ENCODE measurements at places on chromosomes 6 and 20. TPM values are rescaled to one million over a fixed set of nuclear protein-coding genes. Genes with fewer than 3 reads are reported as not detected.

Gene FAM209B
- not detected for total RNA-seq

Gene SPATS1
- not detected for total RNA-seq

Gene MROH8
- total RNA-seq: 11.1 TPM

Gene SNAP91
- total RNA-seq: 1.8 TPM

Gene PLG
- not detected for total RNA-seq

Gene SOX18
- 5.5 TPM for total RNA-seq

Gene CEBPB
- total RNA-seq: 104 TPM

Gene TBC1D20
- 42.9 TPM for total RNA-seq

Gene PRND
- 5.8 TPM for total RNA-seq

Gene FAM217A
- total RNA-seq: not detected

Gene FABP7
- not detected for total RNA-seq

Gene IL20RA
- total RNA-seq: 1.5 TPM

Gene LST1
- total RNA-seq: 1.7 TPM

Gene PACRG
- 6.9 TPM for total RNA-seq

Gene SYNDIG1
- total RNA-seq: 0.27 TPM

Gene RPS18
- 3,959 TPM for total RNA-seq

Gene PMEPA1
- total RNA-seq: 23.3 TPM

Gene MAK
- total RNA-seq: 0.36 TPM

Gene WFDC10B
- not detected for total RNA-seq

DNA sequence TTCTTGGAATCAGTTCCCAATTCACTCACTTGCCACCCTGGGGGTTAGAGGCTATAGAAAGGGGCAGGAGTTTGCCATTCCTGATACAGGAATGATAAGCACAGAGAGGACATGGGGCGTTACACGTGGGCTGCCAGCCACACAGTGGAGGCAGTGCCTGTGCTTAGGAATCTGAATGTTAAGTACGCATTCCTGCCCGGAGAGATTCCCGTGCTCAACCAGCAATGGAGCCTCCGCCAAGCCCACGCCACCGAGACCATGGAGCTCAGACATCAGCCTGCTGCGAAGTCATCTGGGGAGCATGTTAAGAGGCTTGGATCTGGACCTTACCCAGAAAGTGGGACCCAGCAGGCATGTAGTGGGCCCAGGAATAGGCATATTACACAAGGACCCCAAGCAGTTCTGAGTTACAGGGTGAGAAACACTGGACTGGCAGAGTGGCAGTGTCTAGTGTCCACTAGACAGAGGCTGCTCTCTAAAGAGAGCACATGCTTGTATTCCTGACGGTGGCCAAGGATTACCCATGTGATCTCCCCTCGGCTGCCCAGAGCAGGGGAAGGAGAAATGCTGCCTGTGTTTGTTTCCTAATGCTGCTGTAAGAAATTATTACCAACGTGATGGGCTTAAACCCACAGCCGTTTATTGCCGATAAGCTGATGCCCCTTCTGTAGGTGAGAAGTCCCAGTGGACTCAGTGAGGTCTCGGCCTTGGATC, 138.2 kb downstream of the BMP7 start:
- H3K4me3 ChIP-seq: no peak overlapping the region
- no peaks in the 10 kb centered on the region for H3K36me3 ChIP-seq
- no peaks in the 10 kb centered on the region for H3K27me3 ChIP-seq
- no peak overlapping the region for H3K27ac ChIP-seq
- no peaks in the 10 kb centered on the region for H3K4me1 ChIP-seq

- H3K36me3 ChIP-seq: no peaks in the 10 kb centered on the region
- H3K4me1 ChIP-seq: no peaks in the 10 kb centered on the region
- peak overlapping the region; percentile 60 for H3K27ac ChIP-seq
- DNase-seq: no peak
- H3K27me3 ChIP-seq: no peaks in the 10 kb centered on the region
Measured at GRCh38 chr6:33029328-33030184, 20.2 kb upstream of the HLA-DOA start.

GRCh38 chr20:10466325-10466724, 31.2 kb downstream of the SLX4IP start:
- H3K4me3 ChIP-seq: no peak overlapping the region
- H3K4me1 ChIP-seq: peaks cover 20% of the 10 kb centered on the region
- DNase-seq: no peak
- no peaks in the 10 kb centered on the region for H3K27me3 ChIP-seq
- peak overlapping the region; percentile 60 for H3K27ac ChIP-seq
- H3K36me3 ChIP-seq: no peaks in the 10 kb centered on the region

- H3K27me3 ChIP-seq: no peaks in the 10 kb centered on the region
- no peak overlapping the region for H3K4me3 ChIP-seq
- no peak for DNase-seq
- H3K36me3 ChIP-seq: no peaks in the 10 kb centered on the region
Measured at GRCh38 chr20:43554369-43554768, 4.5 kb upstream of the SGK2 start.

- no peak overlapping the region for H3K27ac ChIP-seq
- no peak for DNase-seq
- H3K4me3 ChIP-seq: no peak overlapping the region
- no peaks in the 10 kb centered on the region for H3K4me1 ChIP-seq
Measured at GRCh38 chr20:33172781-33173180, 4.8 kb downstream of the BPIFA2 start.

DNA sequence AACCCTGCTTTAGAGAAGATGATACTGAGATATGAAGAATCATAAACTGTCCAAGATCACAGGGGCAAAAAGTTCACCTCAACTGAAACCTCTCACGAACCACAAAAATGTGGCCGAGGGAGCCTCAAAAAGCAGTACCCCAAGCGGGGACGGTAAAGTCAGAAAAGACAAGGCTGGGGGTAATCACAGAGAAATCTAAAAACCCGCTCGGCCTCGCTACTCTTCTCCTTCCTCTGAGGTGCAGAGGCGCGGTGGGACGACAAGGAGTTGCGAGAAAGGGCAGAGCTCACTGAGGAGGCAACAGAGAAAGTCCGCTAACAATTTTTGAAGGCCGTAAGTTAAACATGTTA, 356 bp upstream of the IRAK1BP1 start:
- H3K4me1 ChIP-seq: peaks cover 6% of the 10 kb centered on the region
- peak overlapping the region; percentile 65 for H3K4me3 ChIP-seq
- H3K36me3 ChIP-seq: no peaks in the 10 kb centered on the region
- no peaks in the 10 kb centered on the region for H3K27me3 ChIP-seq
- peak overlapping the region; percentile 39 for H3K27ac ChIP-seq

GRCh38 chr20:34573541-34574300, 15.2 kb downstream of the MAP1LC3A start:
- H3K27me3 ChIP-seq: no peaks in the 10 kb centered on the region
- H3K36me3 ChIP-seq: peaks cover 44% of the 10 kb centered on the region
- peak; percentile 46 for DNase-seq
- no peak overlapping the region for H3K4me3 ChIP-seq
- H3K27ac ChIP-seq: no peak overlapping the region
- H3K4me1 ChIP-seq: no peaks in the 10 kb centered on the region

GRCh38 chr6:167567142-167568033, 242.5 kb downstream of the TTLL2 start:
- H3K36me3 ChIP-seq: no peaks in the 10 kb centered on the region
- H3K4me1 ChIP-seq: no peaks in the 10 kb centered on the region
- H3K27me3 ChIP-seq: no peaks in the 10 kb centered on the region
- H3K4me3 ChIP-seq: no peak overlapping the region

- no peak overlapping the region for H3K27ac ChIP-seq
- H3K27me3 ChIP-seq: no peaks in the 10 kb centered on the region
- no peak for DNase-seq
- no peak overlapping the region for H3K4me3 ChIP-seq
- H3K4me1 ChIP-seq: no peaks in the 10 kb centered on the region
Measured at GRCh38 chr6:15628499-15629131, 34.2 kb downstream of the DTNBP1 start.

DNA sequence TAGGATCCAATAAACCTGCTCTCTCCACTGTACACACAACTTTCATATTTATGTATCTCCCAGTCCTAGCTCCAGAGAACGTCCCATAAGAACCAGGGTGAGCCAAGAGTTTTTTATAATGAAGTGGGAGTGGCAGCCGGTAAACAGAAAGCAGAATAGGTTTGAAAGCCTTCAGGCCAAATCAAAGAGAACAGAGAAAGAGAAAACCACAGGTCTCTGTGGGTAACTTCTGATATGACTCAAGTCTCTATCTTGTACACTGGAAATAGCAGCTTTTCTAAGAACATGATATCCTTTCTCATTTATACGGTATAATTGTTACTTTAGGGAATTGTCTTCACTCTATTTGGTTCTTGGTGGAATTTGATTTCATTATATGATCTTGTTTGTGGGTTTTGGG, 273.6 kb downstream of the PACRG start:
- no peak for DNase-seq
- H3K27me3 ChIP-seq: no peaks in the 10 kb centered on the region
- no peaks in the 10 kb centered on the region for H3K36me3 ChIP-seq
- H3K27ac ChIP-seq: no peak overlapping the region
- no peaks in the 10 kb centered on the region for H3K4me1 ChIP-seq

DNA sequence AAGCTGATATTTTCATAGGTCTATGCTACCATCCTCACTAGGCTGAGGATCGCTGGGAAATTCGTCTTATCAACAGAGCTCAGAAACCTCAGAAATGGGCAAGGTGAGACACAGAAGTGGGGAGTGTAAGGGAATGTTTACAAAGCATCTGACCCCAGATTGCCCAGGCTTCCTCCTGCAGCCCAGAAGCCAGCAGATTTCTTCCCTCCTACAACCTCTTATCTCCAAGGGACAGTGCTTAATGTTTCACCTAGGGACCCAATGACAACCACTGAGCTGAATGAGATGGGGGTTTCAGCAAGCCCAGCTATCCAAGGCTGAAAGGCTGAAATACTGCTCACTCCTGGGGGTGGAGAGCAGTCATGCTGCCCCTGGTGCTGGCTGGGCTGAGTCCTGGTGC, 52.4 kb upstream of the TBC1D7 start:
- H3K27ac ChIP-seq: no peak overlapping the region
- no peak for DNase-seq
- H3K4me3 ChIP-seq: no peak overlapping the region
- no peaks in the 10 kb centered on the region for H3K36me3 ChIP-seq

DNA sequence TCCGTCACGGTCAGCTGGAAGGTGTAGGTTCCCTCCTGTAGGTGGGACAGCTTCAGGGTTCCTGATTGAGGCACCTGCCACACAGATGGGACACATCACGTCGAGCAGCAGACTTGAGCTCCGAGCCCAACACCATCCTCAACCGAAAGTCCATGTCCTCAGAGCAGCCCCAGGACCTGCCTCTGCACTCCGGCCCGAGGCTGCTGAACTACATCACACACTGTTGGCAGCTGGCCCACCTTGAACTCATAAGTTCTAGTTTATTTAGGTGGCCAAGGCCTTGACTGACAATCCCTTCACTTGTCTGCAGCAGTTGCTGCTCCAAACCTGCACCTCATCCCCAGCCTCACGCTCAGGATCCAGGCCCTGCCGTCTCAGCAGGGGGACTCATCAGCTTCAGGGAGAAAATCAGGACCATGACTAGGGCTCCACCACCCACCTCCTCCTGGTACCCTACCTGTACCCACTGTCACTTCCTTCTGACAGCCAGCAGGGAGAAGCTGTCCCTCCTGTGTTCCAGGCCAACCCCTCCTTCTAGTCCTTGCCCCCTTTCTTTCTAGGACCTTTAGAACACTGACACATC, 21.0 kb downstream of the LRP11 start:
- H3K27ac ChIP-seq: no peak overlapping the region
- H3K4me1 ChIP-seq: no peaks in the 10 kb centered on the region
- H3K4me3 ChIP-seq: no peak overlapping the region
- no peak for DNase-seq
- no peaks in the 10 kb centered on the region for H3K36me3 ChIP-seq

GRCh38 chr6:32842021-32842650, 1.7 kb downstream of the PSMB8 start:
- peaks cover 35% of the 10 kb centered on the region for H3K4me1 ChIP-seq
- no peak overlapping the region for H3K4me3 ChIP-seq
- no peaks in the 10 kb centered on the region for H3K27me3 ChIP-seq
- DNase-seq: no peak

- H3K4me3 ChIP-seq: no peak overlapping the region
- H3K27ac ChIP-seq: no peak overlapping the region
- no peaks in the 10 kb centered on the region for H3K36me3 ChIP-seq
- peak; percentile 34 for DNase-seq
Measured at GRCh38 chr20:58719971-58720371, 27.4 kb downstream of the NPEPL1 start.

DNA sequence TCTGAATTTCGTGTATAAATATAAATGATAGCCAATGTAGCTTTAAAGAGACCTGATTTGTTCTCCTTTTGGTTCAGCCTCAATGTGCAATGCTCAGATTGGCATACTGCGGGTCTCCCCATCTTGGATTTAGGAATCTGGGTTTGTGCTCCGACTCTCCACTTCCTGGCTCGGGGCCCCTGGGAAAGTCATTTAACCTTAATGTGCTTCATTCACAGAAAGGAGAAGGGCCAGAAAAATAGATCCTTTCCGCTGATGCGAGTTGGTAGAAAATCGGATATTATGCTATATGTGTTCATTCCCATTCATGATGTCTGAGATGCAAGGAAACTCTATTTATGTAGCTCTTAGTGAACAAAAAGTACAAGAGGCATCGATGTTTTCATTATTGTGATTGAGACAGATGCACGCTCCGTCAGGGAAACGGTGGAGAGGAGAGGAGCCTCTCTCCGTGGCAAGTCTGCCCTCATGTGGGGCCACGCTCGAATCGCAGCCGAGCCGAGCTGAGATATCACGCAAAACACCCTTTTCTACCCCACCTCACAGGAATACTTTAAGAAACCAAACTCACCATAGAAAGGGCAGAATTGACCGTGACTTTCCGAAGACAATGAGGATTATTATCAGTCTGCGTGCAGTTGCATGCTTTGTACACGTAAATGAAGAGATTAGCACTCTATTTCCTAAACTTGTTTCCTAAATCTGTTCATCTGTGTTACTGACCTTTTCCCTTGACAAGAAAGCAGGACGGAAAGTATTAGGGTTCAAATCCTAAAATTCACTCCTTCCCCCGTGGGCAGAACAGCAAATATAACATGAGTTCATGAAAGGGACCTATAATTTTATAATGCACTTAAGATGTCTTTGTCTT, 136.6 kb downstream of the COL9A1 start:
- no peak overlapping the region for H3K27ac ChIP-seq
- H3K27me3 ChIP-seq: no peaks in the 10 kb centered on the region
- DNase-seq: no peak
- H3K4me1 ChIP-seq: no peaks in the 10 kb centered on the region
- H3K36me3 ChIP-seq: no peaks in the 10 kb centered on the region

- no peaks in the 10 kb centered on the region for H3K36me3 ChIP-seq
- peaks cover 12% of the 10 kb centered on the region for H3K4me1 ChIP-seq
Measured at GRCh38 chr20:49595811-49596561, 28.0 kb upstream of the PTGIS start.

DNA sequence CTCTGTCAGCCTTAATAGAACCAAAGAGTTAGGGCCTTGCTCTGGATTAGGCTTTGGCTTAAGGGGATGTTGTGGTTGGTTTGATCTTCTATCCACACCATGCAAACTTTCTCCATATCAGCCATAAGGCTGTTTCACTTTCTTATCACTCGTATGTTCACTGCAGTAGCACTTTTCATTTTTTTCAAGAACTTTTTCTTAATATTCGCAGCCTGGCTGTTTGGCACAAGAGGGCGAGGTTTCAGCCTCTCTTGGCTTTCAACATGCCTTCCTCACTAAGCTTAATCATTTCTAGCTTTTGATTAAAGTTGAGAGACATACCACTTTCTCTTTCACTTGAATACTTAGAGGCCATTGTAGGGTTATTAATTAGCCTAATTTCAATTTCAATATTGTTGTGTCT, 193.1 kb downstream of the NRN1 start:
- no peaks in the 10 kb centered on the region for H3K4me1 ChIP-seq
- no peak for DNase-seq
- no peaks in the 10 kb centered on the region for H3K27me3 ChIP-seq
- H3K4me3 ChIP-seq: no peak overlapping the region

Measured in sigmoid colon (tissue), 7 donors.